Small intestine (tissue), 16 donors: ENCODE measurements at places on chromosomes 7 and 10.

DNA sequence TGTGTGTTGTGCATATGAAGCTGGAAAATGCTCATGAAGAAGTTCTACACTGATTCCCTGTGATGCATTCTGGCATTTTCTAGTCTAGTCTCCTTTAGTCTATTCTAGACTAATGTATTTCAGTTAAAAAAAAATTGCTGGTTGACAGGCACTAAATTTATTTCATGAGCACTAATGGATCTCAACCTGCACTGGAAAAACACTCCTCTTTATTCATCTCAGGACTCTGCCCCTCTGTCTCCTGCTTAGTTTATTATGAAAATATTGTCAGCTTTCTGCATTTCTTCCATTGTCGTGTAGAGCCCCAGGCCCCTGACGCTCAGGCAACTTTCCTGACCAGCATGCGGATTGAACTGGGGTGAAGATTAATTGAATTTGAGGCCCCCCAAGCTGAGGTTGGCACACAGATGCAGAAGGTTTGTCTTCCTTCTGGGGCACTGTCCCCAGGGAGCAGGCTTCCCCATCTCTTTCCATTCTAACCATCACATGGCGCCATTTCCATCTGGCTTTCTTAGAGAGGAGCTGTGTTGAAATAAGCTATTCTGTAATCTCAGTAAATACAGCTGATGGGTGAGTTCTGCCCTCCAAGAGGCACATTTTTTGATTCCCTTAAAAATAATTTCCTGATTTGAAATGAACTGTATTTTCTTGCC, 128.7 kb downstream of the INSYN2A start:
- no peak for DNase-seq

GRCh38 chr10:132328106-132328505, 3.9 kb upstream of the LRRC27 start:
- no peak for DNase-seq

DNA sequence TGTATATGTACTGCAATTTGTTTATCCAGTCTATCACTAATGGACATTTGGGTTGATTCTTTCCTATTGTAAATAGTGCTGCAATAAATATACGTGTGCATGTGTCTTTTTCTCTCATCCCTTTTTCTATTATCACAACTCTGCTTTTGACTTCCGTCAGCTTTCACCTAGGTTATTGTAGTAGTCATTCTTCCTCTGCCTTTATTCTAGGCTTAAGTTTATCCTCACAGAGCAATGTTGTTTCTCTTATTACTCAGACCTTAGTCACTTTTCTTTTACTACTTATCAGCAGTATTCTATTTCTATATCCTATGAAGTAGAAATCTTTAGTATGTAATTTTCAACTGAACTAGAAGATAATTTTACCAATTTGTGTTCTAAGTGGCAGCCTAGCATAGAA, 175.3 kb upstream of the SEMA3E start:
- no peak for DNase-seq

DNA sequence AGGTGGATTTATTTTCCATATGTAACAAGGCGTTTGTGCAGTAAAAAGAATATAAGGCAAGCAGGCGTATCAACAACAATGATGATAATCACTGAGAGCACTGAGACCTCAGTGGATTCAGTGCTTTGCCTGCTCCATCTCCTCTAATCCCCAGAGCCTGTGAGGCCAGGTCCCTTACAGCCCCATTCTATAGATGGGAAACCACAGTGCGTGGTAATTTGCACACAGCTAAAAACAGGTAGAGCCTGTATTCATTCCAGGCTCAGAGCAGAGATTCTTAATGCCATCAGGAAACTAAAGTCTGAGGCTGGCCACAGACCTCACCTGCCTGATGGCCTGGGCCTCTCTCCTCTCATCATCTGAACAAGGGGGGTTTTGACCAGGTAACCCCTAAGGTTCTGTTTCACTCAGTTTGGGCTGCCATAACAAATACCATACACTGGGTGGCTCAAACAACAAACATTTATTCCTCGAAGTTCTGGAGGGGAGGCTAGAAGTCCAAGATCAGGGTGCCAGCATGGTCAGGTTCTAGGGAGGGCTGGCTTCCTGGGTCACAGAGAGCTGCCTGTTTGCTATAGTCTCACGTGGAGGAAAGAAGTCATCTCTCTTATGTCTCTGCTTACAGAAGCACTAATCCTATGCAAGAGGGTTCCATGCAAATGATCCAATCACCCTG, 10.3 kb upstream of the RASSF4 start:
- no peak for DNase-seq

DNA sequence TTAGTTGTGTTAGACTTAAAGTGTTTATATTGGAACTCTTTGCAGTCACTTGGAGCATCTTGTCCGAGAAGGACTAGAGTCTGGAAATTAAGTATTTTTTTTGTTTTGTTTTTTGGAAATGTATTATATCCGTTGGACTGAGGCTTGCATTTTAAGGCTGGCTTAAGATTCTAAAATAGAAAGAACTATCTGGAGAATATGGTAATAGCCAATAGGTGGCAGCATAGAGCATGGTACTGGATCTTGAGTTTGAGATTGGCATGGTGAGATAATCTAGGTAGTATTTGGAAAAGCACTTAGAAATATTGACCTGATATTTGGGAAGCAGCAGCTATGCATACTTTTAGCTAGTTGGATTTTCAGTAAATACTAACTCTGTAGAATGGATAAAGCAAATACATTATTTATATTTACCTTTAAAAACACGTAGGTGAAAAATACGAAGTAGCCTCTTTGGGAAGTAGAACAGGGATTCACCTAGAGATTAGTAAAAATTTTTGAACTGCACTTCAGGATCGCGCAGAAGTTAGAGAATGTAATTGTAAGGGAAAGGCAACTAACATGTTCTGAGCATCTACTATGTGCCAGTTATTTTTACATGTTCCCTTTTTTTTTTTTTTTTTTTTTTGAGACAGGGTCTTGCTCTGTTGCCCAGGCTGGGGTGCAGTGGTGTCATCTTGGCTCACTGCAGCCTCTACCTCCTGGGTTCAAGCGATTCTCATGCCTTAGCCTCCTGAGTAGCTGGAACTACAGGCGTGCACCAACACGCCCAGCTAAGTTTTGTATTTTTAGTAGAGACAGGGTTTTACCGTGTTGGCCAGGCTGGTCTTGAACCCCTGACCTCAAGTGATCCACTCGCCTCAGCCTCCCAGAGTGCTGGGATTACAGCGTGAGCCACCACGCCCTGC, 78.6 kb downstream of the LCOR start:
- DNase-seq, result peak; percentile 61

DNA sequence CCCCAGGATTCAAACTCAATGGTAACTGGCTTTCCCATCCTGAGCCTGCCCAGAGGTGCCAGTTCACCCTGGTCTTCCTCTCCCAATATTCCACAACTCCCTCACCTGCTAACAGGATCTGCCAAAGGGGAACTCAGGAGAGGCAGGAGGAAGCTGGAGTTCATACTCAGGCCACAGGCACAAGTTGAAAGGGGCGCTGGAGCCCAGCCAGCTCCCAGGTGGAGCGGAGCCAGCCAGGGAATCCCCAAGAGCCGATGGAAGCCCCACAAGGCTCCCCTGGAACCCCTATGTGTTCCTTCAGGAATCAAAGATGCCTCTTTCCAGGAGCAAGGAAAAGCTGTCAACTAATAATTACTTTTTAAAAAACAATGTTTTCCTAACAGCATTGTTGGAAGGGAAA, 63.5 kb downstream of the SH3PXD2A start:
- peak; percentile 43 for DNase-seq
